AG04449 (cell line): ENCODE measurements at places on chromosomes 4 and X.

- DNase-seq = no peak
Observed at GRCh38 chrX:19906293-19906692, 18.9 kb upstream of the SH3KBP1 start.

- DNase-seq = no peak
Observed at GRCh38 chr4:110897784-110898183, 274.9 kb upstream of the PITX2 start.

DNA sequence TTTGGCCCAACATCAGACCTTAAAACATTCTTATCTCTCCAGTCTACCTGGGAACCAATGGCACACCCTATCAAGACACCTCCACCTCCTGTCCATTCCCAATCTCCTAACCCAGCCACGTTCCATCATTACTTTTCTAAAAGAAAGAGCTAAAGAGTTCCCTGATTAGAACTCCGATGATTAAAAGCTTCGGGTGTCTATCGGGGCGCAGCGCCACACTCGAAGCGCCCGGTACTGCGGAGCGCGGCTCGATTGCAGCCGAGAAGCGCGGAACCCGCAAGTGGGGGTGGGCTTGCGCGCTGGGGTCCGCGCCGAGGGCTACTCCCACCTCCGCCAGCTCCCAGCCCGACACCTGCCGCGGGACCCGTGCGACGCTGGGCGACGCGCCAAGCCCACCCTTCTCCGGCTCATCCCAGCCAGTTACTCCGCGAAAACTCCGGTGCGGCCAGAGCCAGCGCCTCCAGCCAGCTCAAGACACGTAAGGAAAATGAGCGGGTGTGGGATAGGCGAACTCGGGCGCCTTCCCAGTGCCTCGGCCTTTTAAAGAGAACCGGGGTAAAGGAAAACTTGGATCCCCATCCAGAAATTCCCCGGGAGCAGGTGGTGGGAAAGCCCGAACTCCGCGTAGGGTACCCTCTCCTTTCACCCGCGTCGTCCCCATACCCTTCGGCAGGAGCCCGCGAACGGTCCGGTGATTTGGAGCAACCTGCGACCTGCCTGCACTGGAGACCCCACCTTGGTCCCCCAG, 593 bp downstream of the NPY1R start:
- DNase-seq = no peak

GRCh38 chr4:2177443-2178093, 64.4 kb downstream of the HAUS3 start:
- DNase-seq = no peak

DNA sequence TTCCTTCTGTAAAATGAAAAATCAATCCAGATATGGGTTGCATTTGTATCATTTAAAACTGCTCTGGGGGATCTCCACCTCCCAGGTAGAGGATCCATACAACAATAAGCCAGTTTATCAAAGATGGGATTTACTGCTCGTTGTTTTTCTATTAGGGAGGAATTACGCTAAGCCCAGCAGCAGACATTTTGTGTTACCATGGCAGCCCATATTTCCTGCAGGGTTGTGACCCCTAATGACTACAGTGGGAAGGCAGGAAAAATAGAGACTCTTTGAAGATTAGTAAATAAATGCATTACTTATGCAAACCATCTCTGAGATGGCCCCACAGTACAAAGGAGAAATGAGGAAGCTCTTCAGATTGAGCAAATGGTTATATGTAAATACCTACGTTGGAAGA, 253.4 kb upstream of the GPR101 start:
- no peak for DNase-seq

DNA sequence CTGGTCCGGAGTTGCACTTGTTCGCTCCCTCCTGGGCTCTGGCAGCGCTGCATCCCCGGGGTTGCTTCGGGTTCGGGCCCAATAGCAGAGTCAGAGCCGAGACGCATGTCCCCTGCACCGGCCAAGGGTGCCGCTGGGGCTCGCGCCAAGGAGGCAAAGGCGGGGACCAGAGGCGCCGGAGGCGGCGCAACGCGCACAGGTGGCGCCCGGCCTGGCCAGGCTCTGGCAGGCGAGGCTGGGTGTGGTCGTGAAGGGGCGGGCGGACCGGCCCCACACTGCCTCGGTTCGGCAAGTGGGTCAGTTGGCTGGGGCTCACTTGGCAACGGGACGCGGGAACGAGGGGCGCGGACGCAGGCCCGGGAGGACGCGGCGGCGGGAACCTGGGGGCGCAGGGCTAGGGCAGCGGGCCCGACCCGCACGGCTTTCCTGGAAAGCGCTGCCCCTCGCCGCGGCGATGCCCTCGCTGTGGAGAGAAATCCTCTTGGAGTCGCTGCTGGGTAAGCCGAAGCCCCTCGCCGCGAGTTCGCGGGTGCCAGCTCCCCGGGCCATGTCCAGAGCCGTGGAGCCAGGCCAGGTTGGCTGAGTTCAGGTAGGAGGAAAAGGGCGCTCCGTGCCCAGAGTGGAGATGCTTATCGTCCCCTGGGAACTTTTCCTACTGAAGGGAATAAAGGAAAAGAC, at the start of gene CWH43:
TSS of gene CWH43 (plus strand) at position 300 of the 678 bp plus-strand sequence. CDS start at position 455, 155 bp downstream.
- no peak for DNase-seq

DNA sequence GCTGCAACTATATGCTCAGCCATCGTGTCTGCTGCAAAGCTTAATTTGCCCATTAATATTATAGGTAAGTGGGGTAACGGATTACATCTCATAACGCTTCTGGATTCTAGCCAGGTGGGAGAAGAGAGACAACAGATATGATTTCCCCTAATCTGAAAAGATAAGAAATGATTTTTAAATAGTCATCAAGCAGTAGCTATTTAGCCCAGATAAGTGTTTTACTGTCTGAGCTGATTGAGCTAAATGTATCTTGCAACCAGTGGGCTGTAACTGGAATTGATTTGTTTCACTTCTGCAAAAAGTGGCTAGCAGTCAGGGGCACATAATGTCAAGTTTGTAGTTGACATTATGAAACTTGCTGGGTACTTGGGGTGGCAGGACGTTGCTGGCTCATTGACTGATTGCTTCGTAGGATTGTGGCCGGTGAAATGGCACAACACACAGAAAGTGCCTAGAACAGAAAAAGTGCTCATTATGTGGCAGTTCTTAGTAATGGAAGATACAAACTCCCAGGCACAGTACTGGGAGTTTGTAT, 18.5 kb downstream of the LAP3 start:
- no peak for DNase-seq

GRCh38 chr4:4775493-4776004, 83.9 kb upstream of the MSX1 start:
- DNase-seq = no peak
